ENCODE measurements at places on chromosomes 5 and 9. TPM values are rescaled to one million over a fixed set of nuclear protein-coding genes. Genes with fewer than 3 reads are reported as not detected.

- no peak for DNase-seq
These were observed 262.5 kb downstream of the ELAVL2 start for GRCh38 chr9:23563517-23563916.

Gene PTGS1
- 16.0 TPM for total RNA-seq

DNA sequence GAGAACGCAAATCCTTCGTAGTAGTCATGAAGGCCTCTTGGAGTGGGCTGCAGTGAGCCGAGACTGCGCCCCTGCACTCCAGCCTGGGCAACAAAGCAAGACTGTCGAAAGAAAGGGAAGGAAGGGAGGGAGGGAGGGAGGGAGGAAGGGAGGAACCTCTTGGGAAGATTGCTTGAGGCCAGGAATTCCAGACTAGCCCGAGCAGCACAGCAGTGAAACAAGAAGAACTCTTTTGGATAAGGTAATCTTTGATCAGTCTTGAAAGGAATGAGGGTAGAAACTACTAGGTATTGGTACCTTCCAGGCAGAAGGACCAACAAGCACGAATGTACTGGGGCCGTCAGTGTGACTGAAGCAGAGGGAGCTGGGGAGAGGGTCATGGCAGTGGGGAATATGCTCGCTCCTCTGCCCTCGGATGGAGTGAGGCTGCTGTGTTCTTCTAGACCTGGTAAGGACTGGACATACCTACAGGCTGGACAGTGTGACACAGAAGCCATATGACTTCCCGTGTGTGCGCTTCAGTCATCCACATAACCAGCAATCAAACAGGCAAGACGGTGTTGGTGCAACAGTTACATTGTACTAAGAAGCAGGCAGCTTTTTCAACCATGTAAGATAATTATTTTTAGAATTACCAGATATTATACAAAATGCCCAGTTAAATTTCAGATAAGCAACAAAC is 45.2 kb downstream of the P4HA2 start:
- DNase-seq = no peak

Gene SPINK5
- not detected for total RNA-seq

DNA sequence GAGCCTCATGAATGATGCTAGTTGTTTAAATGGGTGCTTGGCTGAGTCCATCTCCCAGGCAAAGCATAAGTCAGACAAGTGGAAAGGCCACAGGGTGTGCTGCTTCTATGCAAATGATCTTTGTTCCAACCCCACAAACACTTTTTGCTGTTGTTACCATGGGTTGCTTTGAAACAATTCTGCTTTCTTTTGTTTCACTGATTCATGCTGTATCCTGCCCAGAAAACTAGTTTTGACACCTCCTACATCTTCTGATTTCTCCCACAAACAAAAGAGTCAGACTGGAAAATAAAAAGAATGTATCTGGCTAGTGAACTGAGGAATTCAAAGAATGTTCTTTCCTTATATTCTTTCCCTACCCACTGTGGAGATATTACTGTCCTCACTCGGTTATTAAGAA is 298.6 kb downstream of the DIRAS2 start:
- DNase-seq = no peak

DNA sequence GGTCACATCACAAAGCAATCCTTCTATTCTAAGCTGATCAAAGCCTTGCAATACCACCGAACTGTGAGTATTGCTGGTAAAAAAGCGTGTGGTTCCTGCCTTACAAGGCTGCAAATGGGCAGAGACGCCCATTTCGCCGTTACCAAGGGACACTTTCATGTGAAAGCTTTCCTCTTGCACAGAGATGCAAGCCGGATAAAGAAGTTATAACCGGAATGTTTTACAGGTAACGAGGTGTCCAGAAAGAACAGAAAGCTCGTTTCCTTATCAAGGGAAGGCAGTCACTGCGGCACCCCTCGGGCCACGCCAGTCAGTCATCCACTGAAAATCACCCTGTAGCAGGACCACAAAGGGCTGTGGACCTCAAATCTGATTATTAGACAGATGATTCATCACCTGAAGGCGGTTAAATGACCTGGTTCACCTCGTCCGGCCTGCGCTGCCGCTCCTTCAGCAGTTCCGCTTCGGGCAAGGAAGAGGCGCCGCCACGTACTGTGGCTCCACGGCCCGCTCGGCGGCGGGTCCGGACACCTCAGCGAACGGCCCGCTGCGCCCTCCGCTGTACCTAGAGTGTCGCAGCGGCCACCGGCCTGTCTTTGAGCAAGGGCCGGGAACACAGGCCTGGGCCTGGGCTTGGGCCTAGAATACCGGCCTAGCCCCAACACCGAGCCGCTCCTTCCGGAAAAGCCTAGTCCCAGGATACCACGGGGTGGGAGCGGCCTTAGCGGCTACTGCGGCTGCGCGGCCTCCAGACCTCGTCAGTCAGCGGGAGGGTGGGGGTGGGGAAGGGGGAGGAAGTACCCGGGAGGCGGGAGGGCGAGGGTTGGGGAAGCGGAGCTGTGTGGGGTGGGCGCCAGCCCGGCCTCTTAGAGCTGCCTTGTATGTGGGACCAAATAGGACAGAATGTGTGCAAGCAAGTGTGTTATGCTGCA is at the start of gene KLHL9:
Gene KLHL9 (minus strand): TSS at position 704 of the 932 bp plus-strand sequence. CDS start 545 bp downstream, at position 159.
- peak; percentile 54 for DNase-seq

DNA sequence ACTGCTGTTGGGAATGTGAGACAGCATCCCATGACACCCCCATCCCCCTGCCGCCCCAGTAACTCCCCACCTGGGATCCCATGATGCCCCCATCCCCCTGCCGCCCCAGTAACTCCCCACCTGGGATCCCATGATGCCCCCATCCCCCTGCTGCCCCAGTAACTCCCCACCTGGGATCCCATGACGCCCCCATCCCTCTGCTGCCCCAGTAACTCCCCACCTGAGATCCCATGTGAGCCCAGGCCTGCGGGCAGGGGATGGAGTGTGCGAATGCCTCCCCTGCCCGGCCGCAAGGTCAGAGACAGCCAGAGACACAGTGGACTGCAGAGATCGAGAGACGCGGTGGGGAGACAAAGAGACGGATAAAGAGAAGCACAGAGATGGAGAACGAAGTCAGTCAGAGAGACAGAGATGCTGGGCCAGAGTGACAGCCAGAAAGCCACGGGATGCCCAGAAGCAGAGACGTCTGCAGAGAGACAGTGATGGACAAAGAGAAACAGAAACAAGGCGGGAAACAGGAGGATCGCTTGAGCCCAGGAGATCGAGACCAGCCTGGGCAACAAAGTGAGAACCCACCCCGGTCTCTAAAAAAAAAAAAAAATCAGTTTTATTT is 992 bp downstream of the SH2D3C start:
- no peak for DNase-seq

GRCh38 chr5:41465493-41466171 is 44.8 kb downstream of the PLCXD3 start:
- DNase-seq = no peak

GRCh38 chr9:29211580-29212396 is 1638.5 kb upstream of the C9orf72 start:
- DNase-seq = no peak

GRCh38 chr9:113589407-113589806 is 125.9 kb downstream of the RGS3 start:
- DNase-seq = no peak

DNA sequence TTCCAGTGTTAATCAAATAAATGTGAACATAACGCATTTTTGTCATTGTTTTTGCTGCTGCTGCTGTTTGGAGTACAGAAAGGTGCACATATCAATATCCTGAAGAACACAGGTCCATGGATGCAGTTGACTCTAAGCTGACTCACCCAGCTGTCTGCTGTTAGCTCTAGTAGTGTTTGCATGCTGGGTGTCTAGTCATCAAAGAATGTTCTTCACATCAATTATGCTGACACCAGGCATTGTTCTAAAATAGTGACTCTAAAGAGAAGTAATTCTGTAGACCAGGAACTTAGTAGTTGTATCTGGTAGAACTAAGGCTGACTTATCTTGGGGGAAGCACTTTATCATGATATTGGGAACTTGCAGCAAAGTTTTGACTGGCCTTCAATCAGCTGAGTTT is 55.7 kb upstream of the DPYSL3 start:
- no peak for DNase-seq

Gene C5orf46
- not detected for total RNA-seq

All from omental fat pad (tissue), 4 donors.